ENCODE measurements at places on chromosomes 16 and 17.

- peak; percentile 9 for DNase-seq
Observed at GRCh38 chr17:68539548-68540467, 27.6 kb downstream of the PRKAR1A start.

- DNase-seq: no peak
Observed at GRCh38 chr17:57873261-57874057, 23.6 kb upstream of the MRPS23 start.

- no peak for DNase-seq
Observed at GRCh38 chr17:81479175-81480071, 33.2 kb downstream of the ACTG1 start.

DNA sequence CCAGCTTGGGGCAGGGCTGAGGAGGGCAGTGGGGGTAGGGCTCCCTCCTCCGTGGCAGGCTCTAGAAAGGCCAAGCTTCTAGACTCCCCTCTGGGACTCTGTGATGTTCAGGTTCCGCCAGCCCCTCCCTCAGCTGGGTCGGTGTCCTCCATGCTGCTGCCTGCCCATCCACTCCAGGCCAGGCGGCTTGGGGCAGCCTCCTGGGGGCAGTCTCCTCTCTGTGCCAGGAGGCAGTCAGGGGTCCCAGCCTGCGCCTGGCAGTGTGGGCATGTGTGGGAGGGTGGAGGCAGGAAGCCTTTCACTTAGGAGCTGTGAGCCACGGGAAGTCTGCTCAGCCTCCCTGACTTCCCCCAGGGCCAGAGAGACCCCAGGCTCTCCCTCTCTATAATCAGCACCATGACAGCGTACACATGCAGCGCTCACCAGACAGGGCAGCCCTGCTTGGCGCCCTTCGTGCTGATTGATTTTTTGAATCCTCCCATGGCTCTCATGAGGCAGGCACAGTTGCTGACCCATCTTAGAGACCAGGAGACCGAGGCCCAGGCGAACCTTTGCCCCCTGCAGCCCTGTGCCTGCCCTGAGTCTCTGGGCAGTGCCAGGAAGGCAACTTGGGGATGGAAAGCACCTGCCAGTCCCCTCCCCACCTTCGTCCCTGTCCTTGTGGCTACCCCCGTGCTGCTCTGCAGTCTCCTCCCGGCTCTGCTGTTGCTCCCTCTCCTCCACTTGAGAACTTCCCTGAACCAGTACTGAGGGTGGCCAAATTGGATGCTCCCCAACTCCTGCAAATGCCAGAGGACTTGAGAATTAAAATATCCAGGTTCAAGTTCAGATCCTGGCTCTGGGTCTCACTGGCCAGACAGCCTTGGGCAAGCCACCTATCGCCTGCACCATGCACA is 234.7 kb upstream of the GSE1 start:
- no peak for DNase-seq

- no peak for DNase-seq
Observed at GRCh38 chr17:60463157-60463835, 41.0 kb downstream of the CHCT1 start.

GRCh38 chr17:11292491-11292890 is 51.5 kb downstream of the SHISA6 start:
- DNase-seq: no peak

DNA sequence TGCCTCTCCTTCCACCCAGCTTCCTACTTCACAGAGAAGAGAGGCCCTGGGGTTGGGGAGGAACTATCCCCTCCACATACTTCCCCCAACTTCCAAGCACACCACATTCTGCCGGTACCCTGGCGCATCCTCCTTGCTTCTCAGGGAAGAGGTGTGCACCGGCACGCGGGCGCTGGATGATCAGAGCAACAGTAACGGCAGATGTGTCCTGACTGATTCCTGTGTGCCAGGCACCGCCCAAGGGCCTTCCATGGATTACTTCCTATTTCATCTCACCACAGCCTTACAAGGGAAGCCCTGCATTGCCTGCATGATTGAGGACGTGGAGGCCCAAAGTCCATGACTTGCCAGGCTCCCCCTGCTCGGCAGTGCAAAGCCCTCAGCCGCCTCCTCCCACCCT is 21.1 kb upstream of the MLKL start:
- DNase-seq: no peak

DNA sequence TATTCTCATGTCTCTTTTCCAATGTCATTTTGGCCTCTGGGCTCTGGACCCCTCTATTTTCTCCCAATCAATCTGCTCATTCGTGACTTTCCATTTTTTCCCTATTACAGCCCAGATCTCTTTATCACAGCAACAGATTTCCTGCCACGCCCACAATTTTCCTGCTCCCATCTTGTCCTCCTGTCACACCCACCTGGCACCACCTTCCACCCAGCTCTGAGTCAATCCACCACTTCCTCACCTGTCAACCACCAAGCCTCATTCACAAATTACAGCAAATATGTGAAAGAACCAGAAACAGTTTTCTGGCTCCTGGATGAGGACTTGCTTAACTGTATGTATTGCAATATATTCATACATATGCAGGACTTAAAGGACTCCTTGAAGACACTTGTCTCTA is 311.3 kb downstream of the GRIN2A start:
- no peak for DNase-seq

GRCh38 chr16:74759564-74759963 is 15.1 kb downstream of the FA2H start:
- no peak for DNase-seq

DNA sequence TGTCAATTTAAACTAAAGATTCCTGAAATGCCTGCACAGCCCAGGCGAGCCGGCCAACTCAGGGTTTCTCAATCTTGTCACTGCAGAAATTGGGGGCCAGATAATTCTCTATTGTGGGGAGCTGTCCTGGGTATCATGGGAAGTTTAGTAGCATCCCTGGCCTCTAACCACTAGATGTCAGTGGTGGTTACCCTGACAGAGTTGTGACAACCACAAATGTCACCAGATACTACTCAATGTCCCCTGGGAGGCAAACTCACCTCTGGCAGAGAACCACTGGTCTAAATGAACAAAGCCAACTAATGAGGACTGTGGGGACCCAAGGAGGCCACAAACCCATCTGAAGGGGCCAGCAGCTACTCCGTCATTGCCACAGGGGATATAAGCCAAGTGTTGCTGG is 90.9 kb downstream of the MYH11 start:
- DNase-seq: peak; percentile 73

- DNase-seq: no peak
Observed at GRCh38 chr16:23288726-23289512, 13.2 kb upstream of the SCNN1B start.

- DNase-seq: no peak
Observed at GRCh38 chr16:18805257-18805773, 4.0 kb upstream of the ARL6IP1 start.

DNA sequence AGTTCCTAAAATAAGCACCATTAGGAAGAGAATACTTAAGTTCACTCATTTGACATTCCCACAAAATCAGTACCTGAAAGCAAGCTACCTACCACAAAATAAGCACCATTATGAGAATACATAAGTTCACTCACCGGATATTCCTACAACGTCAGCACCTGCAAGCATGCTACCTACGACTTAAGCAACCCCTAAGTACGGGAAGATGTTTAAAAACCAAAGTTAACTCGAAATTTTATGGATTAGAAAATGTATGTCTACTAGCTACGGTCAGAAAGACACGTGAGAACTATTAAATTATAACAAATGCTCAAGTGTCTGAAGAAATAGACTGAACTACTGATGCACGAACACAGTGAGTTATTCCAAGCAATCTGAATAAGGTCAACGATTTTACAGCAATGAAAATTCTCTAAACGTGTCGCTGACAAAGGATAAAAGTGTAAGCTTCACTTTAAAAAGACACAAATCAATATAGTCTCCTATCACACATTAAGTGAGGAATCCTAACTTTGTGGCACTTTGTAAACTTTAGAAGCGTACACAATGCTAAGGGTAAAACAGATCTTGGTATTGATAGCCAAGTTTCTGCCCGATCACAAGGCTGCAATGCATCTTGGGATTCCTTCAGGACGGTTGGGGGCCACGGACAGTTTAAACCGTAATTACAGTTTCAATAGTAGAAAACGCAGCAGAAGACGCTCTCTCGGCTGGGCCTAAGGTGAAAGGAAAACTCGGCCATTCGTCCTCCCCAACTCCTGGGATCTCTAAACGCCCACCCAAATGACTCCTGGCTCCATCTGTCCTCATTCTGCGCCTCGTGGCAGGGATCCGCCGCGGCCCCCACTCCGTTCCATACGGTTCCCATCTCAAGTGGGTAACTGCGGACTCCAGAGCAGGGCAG is 1.3 kb downstream of the GSPT1 start:
- DNase-seq: peak; percentile 72

- DNase-seq: no peak
Observed at GRCh38 chr17:31778523-31778922, 80.5 kb downstream of the COPRS start.

GRCh38 chr17:36682773-36683172 is 81.4 kb downstream of the MRM1 start:
- no peak for DNase-seq

DNA sequence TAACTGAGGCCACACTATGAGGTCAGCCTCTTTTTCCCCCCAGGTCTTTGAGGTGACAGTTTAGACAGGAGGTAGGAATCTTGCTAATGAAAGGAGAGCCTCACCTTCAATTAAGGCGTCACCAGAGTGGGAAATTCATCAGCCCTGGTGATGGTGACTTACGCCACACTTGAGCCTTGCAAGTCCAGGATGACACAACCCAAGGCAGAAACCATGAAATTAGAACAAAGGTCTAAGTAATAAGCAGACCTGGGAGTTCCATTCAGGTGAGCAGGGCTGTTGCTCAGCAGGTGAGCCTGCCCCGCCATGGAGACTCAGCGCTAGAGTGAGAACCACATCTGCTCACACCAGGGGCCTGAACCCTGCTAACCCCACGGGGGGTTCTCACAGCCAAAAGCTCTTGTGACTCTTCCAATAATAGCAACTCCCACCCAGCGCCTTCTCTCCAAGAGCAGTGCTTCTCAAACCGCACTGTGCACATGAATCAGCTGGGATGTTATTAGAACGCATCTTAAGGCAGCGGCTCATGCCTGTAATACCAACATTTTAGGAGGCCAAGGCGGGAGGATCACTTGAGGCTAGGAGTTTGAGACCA is 28.7 kb upstream of the KIFC3 start:
- DNase-seq: no peak

- no peak for DNase-seq
Observed at GRCh38 chr17:69898601-69899000, 176.4 kb upstream of the KCNJ16 start.

- DNase-seq: peak; percentile 74
Observed at GRCh38 chr17:78378225-78379130, at the start of gene PGS1. Gene PGS1, plus strand, starts transcription at chr17:78378649. Its CDS starts 17 bp downstream, at chr17:78378666.

GRCh38 chr17:80447790-80448189 is 28.6 kb downstream of the NPTX1 start:
- DNase-seq: no peak

DNA sequence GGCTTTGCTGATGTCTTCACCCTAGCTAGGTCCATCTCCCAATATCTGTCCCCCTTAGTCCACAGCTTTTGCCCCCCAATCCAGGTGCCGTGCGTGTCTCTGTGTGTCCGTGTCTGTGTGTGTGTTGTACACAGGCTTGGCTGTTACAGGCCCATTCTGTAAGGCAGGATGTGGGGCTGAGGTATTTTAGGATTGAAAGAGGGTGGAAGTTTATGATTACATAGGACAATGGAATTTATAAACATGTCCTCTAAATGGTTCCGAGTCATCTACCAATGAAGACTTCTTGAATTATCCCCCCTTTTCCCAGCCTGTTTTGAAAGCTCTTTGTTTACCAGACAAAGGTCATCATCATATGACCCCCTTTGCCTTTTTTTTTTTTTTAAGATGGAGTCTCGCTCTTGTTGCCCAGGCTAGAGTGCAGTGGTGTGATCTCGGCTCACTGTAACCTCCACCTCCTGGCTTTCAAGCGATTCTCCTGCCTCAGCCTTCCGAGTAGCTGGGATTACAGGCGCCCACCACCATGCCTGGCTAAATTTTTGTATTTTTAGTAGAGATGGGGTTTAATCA is 21.9 kb downstream of the ACE start:
- DNase-seq: no peak

DNA sequence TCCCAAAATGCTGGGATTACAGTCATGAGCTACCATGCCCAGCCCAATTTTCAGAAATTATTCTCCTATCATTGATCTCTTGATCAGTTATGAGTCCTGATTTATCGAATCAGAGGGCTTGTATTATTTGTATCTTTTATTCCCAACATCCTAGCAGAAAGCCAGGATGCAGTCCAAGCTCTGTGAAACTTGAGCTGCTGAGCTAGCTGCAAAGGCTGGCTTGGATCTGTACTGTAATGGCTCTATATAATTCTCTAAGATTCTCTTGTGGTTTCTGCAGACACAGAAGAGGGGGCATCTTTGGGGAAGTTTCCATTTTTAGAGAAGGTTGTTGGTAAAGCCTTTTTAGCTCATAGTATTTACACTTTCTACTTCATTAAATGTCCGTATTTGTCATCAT is 227.1 kb downstream of the MAP2K4 start:
- DNase-seq: no peak

GRCh38 chr17:64614266-64615027 is 47.7 kb downstream of the SMURF2 start:
- no peak for DNase-seq

- DNase-seq: peak; percentile 51
Observed at GRCh38 chr16:397135-397661, at the start of gene NME4. Gene NME4, plus strand, starts transcription at chr16:397199. Its CDS starts 24 bp downstream, at chr16:397223.

DNA sequence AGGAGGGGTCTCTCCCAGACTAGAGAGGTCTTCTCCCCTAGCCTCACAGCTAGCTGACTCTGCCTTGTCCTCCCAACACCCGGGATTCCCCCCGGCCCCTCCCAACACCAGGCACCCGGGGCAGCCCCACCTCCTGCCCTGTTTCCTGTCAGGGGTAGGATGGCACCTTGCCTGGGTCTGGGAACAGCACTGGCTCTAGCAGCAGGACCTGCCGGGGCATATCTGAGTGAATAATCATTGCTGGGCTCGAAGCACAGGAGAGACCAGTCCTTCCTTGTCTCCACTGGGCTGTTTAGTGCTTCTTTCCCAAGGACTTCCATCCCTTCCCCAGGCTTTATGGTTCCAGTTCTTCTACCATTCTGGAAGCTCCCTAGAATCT is 25.7 kb downstream of the MINK1 start:
- DNase-seq: no peak

GRCh38 chr17:4504188-4504587 is 5.5 kb downstream of the SPNS2 start:
- DNase-seq: no peak

DNA sequence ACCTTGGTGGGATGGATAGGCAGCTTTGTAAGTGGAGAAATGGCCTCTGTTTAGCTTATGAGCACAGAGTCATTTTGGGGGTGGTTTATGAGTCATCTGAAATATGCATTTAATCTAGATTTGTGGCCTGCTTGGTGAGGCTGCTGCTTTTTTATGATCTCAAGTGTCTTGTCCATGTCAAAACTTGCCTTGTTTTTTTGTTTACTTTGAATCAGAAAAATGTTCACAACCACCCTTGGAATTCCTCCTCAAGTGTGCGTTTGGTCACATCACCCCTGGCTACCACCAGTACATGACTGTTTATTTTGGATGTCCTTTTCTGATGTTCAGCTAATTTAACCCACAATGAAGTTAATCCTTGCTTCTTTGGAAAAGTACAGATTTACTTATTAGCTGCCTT is 64.6 kb downstream of the FTO start:
- peak; percentile 32 for DNase-seq

DNA sequence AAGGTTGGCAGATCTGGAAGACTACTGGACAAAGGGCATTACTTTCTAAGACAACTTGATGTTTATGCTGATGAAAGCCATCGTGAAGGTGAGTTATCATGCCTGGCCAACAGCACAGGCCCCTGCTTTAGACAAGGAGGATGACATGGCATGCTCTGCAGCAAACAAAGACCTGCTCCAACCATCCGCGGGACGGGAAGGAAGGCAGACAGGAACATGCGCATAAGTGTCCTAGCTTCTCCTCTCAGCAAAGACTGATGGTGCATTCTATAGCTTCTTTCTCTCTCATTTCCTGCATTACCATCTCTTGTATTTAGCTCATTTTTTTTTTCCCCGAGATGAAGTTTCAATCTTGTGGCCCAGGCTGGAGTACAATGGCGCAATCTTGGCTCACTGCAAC is 5.4 kb downstream of the NPLOC4 start:
- no peak for DNase-seq
